ENCODE measurements at places on chromosomes 3 and 15.

DNA sequence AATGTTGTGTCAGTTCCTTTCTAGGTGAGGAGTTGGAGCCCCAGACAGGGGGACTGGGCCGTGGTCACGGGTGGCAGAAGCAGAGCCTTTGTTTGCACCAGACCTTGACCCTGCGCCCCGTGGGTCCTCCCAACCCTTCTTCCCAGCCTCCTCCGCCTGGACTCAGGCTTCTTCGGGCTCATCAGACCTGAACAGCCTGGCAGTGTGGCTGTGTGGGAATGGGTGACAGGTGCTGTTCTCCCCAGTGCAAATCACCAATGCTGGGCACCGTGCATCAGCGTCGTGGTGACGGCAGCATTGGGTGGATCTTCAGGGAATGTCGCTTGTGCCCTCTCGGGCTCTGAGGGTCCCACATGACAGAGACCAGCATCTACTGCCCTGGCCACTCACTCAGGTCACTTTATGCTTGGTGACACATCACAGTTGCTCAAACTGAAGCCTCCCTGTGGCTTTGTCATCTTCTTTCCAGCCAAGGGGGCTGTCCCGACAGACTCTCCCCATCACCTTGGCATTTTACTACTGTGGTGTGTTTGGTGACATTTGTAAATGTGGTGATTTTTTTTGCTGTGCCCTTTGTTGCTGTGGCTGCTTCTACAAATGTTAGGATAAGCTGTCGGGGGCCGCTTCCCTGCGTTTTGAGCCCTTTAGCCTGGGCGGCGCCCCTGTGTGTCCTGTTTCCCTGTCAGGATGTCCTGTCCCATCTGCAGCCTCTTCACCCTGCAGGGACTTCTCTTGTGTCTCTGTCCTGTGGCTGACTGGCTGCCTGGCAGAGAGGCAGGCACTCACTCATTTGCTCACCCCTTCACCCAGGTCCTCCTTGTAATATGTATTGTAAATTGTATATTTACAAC lies 14.5 kb downstream of the APBA2 start:
- no peak for DNase-seq

DNA sequence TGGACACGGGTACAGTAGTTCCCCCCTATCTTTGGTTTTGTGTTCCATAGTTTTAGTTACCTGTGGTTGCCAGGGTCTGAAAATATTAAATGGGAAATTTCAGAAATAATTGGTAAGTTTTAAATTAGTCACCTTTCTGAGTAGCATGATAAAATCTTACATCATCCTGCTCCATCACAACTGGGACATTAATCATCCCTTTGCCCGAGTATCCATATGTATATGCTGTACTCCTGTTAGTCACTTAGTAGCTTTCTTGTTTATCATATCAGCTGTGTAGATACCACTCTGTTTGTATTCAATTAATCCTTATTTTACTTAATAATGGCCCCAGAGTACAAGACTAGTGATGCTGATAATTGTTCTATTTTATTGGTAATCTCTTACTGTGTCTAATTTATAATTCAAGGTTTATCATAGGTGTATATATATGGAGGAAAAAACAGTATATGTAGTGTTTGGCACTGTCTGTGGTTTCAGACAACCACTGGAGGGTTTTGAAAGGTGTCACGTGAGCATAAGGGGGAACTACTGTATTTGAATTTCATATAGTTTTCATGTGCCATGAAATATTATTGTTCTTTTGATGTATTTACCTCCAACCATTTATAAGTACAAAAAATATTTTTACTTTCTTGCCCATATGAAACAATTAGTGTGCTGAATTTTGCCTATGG lies 41.4 kb downstream of the CTDSPL2 start:
- DNase-seq: no peak

DNA sequence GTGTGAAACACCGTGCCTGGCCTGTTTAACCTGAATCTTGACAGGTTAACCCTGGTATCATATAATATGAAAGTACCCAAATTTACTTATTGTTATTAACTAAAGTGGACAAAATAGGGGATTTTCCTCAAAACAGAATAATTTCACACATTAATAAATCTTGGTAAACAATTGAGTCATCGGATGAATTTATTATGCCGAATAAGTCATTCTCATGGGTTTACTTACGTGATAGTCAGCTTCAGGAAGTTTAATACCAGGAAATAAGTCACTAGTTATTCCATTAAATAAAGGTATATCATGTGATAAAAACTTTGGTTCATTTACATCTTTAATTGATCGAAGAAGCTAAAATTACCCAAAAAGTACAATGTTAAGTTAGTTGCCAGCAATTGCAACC lies 99.7 kb downstream of the DNAH12 start:
- no peak for DNase-seq

DNA sequence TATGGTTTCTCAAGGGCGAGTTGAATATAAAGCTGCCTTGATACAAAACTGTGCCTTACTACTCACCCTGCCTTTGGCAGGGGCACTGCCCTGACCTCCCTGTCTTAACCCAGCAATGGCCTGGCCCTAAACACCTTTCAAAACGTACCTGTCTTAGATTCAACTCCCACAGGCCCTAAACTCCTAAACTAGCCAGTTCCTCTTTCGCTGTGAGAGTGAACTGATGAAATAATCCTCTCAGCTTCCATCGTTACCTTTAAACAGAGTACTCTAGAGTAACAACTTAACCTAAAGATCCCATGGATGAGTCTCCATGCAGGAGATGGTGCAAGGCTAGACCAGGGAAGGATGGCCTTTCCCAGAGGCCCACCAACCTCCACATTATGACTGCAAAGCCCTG lies 133.0 kb upstream of the THBS1 start:
- no peak for DNase-seq

- DNase-seq: no peak
These were observed 9.8 kb downstream of the CTXND1 start for GRCh38 chr15:80242132-80242769.

- no peak for DNase-seq
These were observed 14.1 kb upstream of the HRH1 start for GRCh38 chr3:11140030-11140712.

DNA sequence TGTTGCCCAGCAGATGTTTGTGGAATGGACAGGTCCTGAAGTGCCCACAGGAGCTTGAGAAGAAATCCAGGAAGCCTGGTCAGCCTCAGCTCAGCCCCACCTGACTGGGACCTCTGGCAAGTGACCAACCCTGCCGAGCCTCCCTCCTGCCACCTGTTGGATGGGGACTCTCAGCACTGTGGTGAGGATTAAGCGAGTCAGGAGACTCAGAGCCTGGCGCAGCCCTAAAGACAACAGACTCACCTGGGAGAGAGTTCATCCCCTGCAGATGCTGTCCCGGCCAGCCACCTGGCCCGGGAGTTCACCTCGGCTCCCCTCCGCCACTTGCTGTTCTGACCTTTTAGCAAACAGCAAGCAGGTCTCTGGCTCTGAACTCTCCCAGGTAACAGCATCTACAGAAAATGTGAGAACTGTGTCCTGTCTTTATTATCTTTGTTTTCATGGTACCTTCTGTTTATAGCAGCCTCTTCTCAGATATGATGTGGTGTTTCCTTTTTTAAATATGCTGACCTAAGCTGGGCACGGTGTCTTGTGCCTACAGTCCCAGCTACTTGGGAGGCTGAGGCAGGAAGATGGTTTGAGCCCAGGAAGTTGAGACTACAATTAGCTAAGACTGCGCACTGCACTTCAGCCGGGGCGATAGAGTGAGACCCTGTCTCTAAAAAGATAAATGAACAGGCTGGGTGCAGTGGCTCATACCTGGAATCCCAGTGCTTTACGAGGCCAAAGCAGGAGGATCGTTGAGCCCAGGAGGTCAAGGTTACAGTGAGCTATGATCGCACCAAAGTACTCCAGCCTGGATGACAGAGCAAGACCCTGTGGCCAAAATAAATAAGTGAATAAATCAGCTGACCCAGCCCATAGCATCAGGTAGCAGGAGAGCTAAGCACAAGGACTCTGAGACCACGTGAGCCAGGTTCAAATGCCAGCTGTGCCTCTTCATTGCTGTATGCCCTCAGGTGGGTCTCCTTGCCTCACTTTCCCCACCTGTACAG lies 32.4 kb upstream of the SLC6A6 start:
- DNase-seq: no peak

- no peak for DNase-seq
These were observed 50.0 kb downstream of the RLBP1 start for GRCh38 chr15:89171136-89172072.

DNA sequence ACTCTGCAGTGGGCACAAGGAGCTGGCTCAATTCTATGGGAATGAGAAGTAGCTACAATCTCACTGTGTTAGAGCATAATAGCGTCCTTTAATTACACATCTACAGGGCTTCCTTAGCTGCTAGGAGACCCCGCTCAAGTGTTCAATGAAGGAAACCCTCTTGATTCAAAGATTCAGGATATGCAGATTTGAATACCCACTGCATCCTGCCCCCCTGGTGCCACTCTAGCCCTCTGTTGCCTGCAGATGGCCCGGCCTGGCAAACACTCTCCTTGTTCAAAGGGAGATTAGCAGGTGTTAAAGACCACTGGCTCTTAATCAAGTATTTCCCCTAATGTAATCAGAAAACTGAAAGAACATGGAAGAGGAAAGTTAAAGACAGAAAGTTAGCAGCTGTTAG lies 356.6 kb downstream of the VGLL3 start:
- no peak for DNase-seq

GRCh38 chr3:161414907-161415306 lies 43.6 kb upstream of the SPTSSB start:
- no peak for DNase-seq

- DNase-seq: no peak
These were observed 297.9 kb downstream of the RYR3 start for GRCh38 chr15:33608714-33609113.

DNA sequence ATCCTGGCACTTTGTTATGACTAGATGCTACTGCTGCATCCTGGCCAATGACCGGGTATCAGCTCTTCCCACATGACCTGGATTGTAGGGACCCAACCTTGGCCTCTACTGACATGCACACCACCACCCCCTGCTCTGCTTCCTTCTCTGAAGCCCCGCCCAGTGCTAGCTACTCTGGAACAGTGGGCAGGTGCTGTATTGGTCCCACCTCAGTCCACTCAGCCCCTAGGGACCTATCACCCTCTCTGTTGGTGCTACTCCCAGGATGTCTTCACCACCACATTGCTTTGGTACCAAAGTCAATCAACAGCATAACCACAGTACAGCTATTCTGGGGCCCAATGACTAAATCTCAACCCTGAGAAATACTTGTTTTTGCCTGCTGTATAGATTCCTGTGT lies 170.2 kb upstream of the PRICKLE2 start:
- no peak for DNase-seq

- no peak for DNase-seq
These were observed 233.0 kb upstream of the PROK2 start for GRCh38 chr3:72017935-72018334.

DNA sequence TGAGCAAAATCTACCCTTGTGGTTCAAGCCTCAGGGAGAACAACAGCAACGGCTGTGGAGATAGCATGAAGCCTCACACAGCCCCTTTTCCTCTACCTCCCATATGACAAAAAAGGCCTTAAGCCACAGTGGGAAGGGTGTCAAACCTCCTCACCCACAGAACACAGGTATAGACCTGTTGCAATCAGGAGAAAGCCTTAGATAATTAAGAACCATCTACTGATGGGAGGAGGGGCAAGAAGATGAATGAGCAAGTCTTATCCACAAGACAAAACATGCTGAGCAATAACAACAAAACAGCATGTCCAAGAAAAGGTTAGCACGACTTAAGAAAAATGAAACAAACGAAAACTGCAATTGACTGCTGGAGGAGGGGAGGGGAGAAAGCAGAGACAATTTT lies 272.9 kb upstream of the BCHE start:
- no peak for DNase-seq

DNA sequence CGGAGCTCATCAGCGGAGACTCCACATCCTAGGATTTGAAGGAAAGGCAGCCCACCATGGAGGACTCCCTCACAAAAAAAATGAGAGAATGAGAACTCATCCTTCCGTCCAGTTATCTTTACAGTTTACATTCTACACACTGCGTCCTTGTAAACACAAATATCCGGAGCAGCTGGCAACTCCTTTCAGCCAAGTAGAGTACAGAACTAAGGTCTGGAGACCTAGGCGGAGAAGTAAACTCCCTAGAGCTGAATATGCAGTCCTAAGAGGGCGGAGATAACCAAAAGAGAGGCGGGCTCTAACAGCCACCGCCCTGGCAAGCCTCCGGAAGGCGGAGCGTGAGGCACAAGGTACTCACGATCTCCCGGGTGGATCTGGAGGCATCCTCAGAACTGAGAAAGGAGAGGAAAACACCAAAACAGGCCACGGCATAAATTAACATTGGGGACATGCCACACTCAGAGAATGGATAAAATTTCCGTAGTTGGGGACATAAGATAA lies 924 bp upstream of the SIN3A start:
- peak; percentile 86 for DNase-seq

- no peak for DNase-seq
These were observed 47.9 kb downstream of the NAALADL2 start for GRCh38 chr3:174907027-174907426.

GRCh38 chr3:43670635-43671522 lies 19.9 kb upstream of the ABHD5 start:
- no peak for DNase-seq

- no peak for DNase-seq
These were observed 42.8 kb upstream of the NSMCE3 start for GRCh38 chr15:29312387-29312786.

GRCh38 chr3:152811974-152812760 lies 22.8 kb upstream of the P2RY1 start:
- DNase-seq: no peak

DNA sequence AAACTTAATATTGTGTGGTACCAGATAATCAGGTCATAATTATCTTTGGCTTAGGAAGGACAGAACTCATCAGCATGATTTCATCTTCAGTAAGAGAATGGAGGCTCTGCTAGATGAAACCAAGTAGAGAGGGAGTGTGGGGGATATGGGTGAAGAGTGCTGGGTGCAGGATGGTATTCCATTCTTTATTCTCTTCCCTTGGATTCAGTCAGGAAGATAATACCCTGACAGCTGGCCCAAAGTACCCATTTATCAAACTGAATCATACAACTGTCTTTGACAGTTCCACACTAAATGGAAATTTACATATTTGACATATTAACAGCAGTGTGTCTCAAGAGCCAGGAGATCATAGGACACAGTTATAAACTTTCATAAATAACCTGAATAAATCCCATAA lies 44.7 kb downstream of the GOLIM4 start:
- DNase-seq: no peak

GRCh38 chr15:37097144-37097919 lies 3.0 kb downstream of the MEIS2 start:
- DNase-seq: no peak

DNA sequence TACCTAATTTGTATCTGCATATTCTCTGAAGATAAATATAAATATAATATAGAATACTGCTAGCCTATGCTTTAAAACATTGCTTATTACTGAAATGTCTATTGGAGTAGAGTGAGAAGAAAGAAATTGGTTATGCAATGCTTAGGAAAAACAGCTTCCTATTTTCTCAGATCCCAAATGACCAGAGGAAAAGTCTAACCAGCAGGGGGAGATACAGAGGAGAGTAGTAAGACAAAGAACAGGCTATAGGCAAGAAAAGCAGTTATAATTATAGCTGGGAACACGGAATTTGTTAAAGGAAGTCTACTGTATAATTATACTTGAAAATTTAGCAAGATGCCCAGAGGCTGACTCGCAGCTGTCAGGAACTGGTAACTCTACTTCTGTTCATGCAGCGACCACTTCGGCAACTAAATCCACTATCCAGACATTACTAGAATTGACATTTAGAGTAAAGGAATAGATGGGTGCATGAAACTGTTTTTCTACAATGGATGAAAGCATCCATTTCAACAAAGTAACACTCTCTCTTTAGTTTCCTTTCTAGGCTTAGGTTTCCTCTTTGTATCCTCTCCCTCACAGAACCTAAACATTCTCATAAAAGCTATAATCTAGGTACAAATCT lies 97.2 kb downstream of the TBC1D5 start:
- no peak for DNase-seq

Data from left ventricle myocardium inferior (tissue), 1 donor.